SK-N-SH (cell line): ENCODE measurements at places on chromosomes 1 and 21.

DNA sequence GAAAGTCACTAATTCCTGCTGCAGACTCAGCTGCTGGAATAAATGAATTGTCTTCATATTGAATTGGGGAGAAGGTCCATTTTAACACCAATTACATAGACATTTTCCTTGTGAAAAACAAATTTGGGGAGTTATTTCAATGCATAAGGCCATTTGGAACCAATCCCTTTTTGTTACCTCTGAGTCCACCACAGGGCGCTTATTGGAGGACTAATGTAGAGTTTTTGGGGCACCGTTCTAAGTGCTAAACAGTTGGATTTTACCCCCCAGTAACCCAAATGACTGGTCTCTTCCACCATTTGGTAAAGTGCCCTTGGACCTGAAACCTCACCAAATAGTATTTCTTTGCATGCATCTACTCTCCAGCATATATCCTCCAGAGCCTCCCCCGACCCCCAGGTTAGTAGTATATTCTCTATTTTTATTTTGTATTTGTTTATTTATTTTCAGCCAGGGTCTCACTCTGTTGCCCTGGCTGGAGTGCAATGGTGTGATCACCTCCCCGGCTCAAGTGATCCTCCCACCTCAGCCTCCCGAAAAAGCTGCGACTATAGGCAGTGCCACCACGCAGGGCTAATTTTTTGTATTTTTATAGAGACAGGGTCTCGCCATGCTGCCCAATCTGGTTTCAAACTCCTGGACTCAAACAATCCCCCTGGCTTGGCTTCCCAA is 1.6 kb downstream of the PRUNE1 start:
- no peak for DNase-seq

GRCh38 chr1:208093754-208094719 is 150.1 kb downstream of the PLXNA2 start:
- peak; percentile 67 for DNase-seq

DNA sequence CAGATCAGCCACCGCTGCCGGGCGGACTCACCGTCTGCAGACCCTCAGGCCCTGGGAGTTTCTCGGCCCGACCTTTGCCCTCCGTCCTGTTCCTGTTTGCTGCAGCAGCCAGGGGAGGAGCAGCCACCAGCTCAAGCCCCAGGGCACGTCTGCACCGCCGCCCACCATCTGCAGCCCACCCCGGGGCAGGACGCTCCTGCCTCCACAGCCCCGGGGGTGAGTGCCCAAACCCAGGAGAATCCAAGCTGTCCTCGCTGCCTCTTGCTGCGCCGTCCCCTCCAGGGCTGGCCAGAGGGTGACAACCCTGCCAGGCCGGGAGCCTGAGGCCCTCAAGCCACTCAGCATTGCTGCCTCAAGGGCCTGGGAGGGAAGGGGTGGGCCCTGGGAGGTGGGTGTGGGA is 1.2 kb upstream of the SLC25A34 start:
- DNase-seq: no peak

- DNase-seq: no peak
Measured at GRCh38 chr1:233340966-233341516, 13.5 kb downstream of the MAP3K21 start.

DNA sequence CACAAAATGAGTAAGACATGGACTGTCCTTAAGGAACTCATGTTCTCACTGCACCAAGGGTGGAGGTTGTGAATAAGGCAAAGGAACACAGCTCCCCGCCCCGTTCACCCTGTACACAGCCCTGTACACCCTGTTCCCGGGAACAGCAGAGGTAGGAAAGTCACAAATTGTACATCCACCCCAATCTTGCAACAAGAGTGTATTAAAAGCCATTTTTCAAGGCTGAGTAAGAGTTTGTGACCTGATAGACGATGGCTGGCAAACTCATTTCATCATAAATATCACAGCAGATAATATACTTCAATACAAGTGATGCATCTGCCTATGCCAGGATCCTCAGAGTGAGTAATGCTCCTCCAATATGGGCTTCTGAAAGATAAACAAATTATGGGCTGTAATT is 52.5 kb upstream of the CAMK1G start:
- DNase-seq: no peak

DNA sequence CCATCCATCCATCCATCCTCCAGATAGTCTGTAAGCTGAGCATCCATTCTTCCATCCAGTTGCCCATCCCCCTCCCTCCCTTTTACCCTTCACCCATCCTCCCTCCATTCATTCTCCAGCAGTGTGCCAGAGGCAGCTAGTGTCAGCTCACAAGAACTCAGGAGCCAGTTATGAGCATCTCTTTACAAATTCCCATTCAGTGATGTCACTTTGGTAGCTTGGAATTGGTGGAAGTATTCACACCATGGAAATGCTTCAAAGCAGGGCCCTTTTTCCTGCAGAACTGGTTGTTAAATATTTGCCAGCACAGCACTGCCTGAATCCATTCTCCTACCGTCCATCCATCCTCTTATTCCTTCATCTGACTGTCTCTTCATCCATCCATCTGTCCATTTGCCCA is 72.5 kb downstream of the ARHGEF10L start:
- no peak for DNase-seq

- peak; percentile 92 for DNase-seq
Measured at GRCh38 chr1:20476265-20477038, 9.6 kb downstream of the CAMK2N1 start.

DNA sequence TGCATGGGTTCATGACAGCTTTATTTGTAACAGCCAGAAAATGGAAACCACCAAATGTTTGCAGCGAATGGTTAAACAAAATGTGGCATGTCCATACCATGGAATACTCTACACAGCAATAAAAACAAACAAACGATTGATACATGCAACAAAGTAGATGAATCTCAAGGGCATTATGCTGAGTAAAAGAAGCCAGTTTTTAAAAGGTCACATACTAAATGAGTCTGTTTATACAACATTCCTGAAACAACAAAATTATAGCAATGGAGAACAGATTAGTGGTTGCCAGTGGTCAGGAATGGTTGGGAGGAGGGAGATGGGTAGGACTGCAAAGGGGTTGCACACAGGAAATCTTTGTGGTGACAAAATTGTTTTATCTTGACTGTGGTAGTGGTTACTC is 202.4 kb upstream of the UBE2U start:
- no peak for DNase-seq

- DNase-seq: no peak
Measured at GRCh38 chr1:111204983-111205713, 4.7 kb upstream of the DENND2D start.

DNA sequence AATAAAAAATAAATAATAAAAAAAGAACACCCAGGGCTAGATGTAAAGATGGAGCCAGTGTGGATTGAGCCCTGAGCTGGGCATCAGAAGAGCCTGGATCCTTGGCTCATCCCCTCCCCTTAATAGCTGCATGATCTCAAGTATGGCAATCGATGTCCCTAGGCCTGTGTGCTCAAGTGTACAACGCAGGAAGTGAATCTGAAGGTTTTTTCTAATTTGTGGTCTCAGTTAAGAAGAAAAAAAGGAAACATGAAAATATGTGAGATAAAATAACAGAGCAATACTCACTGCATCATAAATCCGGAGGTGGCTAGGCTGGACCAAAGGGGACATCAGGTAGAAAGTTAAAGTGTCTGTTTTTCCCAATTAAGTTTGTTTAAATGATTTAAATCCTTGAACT is 47.3 kb upstream of the SLC44A3 start:
- DNase-seq: no peak

- no peak for DNase-seq
Measured at GRCh38 chr21:42754270-42754933, 101.0 kb downstream of the PDE9A start.

DNA sequence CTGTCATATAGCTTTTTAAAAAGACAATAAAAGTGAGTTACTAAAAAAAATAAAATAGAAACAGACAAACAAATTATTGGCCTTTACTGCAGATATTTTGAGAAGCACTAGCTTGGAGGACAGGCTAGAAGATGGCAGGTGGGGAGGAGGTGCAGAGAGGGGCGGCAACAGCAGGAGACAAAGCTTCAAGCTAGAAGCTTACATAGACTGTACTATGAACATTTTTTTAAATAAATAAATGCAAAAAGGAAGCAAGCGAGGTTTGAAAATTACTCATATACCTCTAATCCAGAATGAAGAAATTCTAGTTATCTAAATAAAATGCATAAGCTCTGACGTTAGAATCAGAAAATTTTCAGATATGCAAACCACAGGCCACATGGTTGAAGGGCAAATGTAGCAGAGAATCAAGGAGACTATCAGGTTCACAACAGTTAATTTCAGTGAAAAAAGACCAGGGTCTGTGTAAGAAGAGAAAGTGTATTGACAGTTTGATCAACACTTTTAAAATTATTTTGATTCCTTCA is 54.9 kb downstream of the NRIP1 start:
- DNase-seq: no peak
